ENCODE measurements at places on chromosomes 3 and 15.

- no peak for DNase-seq
Measured at GRCh38 chr3:48196611-48197010, 8.4 kb upstream of the CDC25A start.

DNA sequence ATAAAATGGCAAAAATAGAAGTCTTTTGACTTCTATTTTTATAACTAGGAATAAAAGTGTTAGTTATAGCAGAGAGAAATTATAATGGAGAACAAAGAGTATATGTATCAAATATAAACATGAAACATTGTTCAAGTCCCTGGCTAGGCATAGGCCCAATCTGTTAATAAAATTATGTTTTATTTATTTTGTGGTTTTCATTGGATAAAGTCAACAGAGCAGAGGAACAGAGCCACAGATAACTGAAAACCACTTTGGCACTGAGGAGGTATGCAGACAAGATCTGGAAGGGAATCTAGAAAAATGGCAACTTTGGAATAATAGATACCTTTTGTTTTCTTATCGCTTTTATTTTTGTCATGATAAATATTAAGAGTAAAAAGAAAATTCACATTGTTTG is 50.4 kb upstream of the ICE2 start:
- no peak for DNase-seq

DNA sequence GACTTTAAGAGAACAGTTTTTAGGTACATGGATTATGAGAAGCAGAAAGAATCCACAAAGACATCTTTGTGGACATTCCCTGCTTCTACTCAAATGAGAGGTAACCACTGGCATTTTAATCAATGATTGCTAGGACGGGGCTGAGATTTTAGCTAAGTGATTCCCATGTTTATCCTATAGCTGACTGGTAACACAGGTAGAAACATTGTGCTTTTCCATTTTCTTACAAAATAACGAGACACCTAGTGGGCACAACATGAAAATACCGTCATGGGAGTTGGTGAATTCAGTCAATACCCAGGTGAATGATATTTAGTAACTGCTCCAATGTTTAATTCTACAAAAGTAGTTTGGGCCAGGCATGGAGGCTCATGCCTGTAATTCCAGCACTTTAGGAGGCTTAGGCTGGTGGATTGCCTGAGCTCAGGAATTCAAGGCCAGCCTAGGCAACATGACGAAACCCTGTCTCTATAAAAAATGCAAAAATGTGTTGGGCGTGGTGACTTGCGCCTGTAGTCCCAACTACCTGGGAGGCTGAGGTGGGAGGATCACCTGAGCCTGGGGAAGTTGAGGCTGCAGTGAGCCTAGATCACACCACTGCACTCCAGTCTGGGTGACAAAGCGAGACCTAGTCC is 37.2 kb upstream of the DENND4A start:
- no peak for DNase-seq

DNA sequence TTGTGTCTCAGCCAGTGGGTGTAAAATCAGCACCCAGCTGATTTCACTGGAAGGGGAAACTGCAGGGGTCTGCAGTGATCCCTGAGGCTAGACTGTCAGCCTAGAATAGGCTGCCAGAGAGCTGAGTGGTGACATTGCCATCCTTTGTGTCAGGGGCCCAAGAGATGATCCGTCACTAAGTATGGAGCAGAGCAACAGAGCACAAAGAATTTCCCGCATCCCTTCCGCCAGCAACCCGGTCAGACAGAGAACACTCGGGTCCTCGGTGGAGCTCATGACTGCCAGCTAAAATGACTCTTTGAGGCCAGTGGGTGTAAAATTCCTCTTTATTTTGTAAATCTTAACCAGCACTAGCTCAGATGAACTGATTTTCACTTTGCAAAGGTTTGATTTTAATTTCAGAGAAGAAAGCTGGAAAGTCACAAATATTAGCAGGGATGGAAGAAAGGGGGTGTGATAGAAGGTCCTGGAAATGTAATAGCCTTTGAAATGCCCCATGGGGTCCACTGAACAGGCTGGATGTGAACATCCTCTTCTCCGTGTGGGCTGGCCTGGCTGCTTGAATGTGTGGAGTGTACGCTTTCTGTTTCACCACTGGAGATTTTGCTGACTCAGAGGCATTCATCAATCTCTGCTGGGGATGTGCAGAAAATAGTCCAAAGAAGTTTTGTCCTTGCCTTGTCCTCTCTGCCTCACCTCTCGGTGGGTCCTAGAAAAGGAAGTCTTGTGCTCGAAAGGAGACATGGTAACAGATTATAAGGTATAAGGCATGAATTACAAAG is 138.8 kb downstream of the SV2B start:
- DNase-seq: no peak

DNA sequence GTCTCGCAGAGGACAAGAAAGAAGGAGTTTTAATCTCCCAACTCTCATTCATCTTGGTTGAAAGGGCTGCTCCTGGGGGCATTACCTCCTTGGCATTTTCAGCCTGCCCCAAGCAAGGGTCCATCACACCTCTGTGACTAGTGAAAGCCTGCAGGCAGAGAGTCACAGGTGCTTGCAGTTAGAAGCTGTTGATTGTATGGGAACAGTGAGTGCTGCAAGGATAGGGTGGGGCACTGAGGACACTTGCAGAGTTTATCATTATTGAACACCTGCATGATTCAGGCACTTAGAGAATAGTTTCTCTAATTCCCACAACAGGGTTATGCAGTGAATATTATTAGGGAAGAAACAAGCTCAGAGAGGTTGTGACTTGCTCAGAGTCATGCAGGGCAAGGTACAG is 41.7 kb upstream of the IGF2BP2 start:
- DNase-seq: no peak

GRCh38 chr3:194368918-194369317 is 625 bp downstream of the LRRC15 start:
- DNase-seq: no peak

GRCh38 chr15:40932156-40932555 is 3.0 kb downstream of the DLL4 start:
- DNase-seq: no peak

- DNase-seq: peak; percentile 65
Measured at GRCh38 chr3:132804498-132804897, 82.3 kb upstream of the NPHP3 start.

GRCh38 chr3:35338186-35338585 is 301.1 kb upstream of the ARPP21 start:
- no peak for DNase-seq

DNA sequence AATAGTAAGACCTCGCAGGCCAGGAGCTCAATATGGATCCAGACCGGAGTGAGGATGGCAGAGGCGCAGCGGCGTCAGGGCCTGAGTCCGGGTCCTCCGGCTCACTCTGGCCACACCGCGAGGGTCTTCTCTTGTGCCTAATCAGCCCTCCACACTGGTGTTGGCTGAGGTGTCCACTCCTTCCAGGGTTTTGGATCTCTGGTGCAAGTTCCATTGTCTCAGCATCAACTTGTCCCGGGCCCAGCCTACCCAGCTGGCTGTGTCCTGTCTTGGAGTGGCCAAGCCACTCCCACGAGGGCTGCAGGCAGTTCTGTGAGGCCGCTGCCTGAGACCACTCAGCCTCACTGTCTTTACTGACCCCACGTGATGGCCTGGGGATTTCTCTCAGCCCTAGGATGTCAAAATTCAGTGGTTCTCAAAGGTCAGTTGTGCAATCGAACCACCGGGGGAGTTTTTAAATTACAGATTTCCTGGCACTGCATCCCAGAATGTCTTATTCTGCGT is 12.6 kb upstream of the GOLGA6L7 start:
- DNase-seq: no peak

DNA sequence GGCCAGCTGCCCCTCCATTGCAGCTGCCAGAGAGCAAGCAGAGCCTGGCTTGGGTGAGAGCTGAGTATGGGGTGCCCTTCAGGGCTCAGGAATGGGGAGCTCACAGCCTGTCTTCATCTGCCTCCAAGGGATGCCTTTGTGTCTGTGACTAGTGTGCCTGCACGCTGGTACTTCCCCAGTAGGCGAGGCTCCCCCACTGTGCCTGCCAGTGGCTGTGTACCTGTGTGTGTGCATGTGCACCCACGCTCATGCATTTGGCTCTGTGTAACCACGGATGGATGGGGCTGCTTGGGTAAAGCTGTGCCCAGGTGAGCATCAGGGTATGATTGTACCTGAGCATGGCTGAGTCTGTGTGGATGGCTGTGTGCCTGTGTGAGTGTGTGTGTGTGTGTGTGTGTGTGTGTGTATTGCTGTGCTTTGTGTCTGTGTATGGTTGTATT is 2.3 kb upstream of the GRM2 start:
- DNase-seq: no peak

DNA sequence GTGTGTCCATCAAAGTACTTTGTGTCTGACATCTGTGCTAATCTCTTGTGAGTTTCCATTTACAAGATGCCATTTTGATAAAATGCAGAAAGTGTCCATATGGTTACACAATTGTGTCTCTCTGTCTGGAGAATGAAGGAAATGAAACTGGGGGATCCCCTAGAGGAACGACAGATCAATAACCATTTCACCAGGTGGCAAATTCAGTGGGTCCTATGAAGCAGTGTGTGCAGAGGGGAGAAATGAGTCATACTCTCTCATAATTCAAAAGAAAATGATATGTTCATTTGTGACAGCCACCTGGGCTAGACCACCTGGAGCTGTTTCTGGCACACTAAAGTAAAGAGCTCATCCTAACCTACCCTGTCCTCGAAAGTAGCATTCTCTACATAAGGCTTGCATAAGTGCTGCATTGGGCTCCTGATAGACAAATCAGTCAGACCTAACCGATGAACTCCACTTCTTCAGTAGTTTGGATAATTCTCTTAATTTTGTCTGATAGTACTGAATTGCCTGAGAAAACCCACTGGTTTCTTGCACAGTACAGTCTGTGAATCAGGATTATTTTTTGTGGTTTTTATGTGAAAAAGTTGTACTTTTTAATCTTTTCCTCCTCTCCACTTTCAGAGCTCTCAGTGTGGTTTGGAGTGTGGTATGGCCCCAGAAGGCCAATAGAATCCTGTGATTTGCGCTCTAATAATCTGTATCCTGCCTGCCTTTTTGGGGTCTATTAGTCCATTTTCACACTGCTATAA is 10.3 kb upstream of the CD47 start:
- no peak for DNase-seq

DNA sequence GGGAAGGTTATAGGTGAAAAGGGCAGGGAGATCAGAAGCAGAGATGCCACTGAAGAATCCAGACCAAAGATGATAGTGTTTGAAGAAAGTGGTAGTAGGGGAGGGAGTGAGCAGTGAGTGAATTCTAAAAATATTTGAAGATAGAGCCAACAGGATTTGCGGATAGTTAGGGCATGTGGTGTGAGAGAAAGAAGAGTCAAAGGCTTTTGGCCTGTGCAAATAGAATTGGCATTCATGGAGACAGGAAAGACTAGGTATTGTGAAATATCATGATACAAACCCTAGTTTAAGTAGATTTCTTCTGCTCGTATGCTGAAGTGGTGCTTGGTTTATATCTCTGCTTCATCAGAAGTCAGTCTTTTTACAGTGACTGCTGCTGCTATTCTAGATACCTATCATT is 224.2 kb upstream of the CFAP20DC start:
- DNase-seq: no peak

GRCh38 chr15:100101426-100102089 is 240.2 kb downstream of the ADAMTS17 start:
- no peak for DNase-seq

- no peak for DNase-seq
Measured at GRCh38 chr3:70736009-70736408, 423.6 kb upstream of the MDFIC2 start.

GRCh38 chr3:73470860-73471259 is 153.9 kb downstream of the PDZRN3 start:
- no peak for DNase-seq

DNA sequence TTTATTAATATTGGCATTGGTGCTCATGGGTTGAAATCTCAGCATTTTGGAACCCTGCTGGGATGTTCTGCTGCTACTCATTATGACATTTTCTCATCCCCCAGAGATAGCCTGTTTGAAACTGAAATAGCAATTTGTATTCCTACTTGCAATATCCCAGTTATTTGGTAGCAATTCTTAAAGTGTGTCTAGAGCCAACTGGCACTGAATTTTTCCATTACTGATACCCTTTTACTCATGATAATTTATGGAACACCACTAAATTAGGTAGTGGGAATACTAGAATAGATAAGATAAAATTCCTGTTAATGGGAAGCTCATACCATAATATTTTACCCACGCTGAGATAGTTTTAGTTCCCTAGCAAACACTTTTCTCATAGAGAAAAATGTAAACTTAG is 309.3 kb downstream of the SV2B start:
- DNase-seq: no peak

- no peak for DNase-seq
Measured at GRCh38 chr3:116050311-116050915, 394.9 kb downstream of the LSAMP start.

DNA sequence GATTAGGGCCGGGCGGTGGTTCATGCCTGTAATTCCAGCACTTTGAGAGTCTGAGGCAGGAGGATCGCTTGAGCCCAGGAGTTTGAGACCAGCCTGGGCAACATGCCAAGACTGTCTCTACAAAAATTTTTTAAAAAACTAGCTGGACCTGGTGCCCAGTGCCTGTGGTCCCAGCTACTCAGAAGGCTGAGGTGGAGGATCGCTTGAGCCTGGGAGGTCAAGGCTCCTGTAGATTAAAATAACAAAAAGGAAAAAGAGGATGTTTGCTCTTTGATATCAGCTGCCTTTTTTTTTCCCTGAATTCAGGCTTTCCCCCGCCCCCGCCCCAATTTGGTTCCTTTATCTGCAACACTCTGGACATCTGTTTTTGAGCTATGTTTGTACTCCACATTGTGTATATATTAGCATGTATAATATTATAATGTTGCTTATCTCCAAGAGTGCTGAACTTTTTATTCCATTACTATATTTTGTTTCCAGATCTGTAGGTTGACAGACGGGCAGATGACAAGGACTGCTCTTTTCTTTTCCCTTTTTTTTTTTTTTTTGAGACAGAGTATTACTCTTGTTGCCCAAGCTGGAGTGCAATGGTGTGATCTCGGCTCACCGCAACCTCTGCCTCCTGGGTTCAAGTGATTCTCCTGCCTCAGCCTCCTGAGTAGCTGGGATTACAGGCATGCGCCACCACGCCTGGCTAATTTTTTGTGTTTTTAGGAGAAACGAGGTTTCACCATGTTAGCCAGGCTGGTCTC is 4.6 kb downstream of the SNAP23 start:
- no peak for DNase-seq

DNA sequence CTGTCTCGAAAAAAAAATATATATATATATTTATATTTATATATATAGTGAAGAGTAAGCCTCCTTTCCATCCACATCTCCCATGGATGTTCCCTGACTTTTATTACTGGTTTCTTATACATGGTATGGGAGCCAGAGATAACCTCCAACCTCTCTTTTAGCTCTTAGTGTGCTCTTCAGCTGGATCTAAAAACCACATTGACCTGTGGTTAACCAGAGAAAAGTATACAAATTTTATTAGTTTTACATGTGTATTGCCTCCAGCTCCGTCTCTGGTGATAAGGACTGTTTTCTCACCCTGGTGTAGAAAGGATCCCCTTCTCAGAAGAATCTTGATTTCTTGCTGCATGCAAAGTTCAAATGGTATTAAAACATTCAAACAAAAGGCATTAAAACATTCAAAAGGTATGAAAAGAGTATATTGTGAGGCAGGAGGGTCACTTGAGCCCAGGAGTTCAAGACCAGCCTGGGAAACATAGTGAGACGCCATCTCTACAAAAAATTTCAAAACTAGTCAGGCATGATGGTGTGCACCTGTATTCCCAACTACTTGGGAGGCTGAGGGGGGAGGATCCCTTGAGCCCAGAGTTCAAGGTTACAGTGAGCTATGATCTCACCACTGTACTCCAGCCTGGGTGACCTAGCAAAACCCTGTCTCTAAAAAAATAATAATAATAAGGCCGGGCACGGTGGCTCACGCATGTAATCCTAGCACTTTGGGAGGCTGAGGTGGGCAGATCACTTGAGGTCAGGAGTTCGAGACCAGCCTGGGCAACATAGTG is 13.5 kb upstream of the TTBK2 start:
- no peak for DNase-seq

GRCh38 chr3:136078421-136079364 is 113.2 kb downstream of the PPP2R3A start:
- DNase-seq: no peak
